ENCODE measurements at places on chromosomes 3 and 15. TPM values are rescaled to one million over a fixed set of nuclear protein-coding genes. Genes with fewer than 3 reads are reported as not detected.

GRCh38 chr3:177405191-177405672 lies 207.9 kb upstream of the TBL1XR1 start:
- no peak overlapping the region for H3K27ac ChIP-seq
- H3K4me1 ChIP-seq, result peaks cover 2% of the 10 kb centered on the region
- no peaks in the 10 kb centered on the region for H3K27me3 ChIP-seq
- no peak for DNase-seq
- H3K4me3 ChIP-seq, result no peak overlapping the region

The ZNF860 gene
- not detected for total RNA-seq

GRCh38 chr15:101604124-101604874 lies 47.9 kb downstream of the TM2D3 start:
- DNase-seq, result no peak
- H3K27ac ChIP-seq, result no peak overlapping the region
- no peaks in the 10 kb centered on the region for H3K4me1 ChIP-seq
- H3K4me3 ChIP-seq, result no peak overlapping the region

GRCh38 chr15:57321973-57322601 lies 54.2 kb upstream of the CGNL1 start:
- peaks cover 7% of the 10 kb centered on the region for H3K4me1 ChIP-seq
- H3K27ac ChIP-seq, result no peak overlapping the region
- no peaks in the 10 kb centered on the region for H3K36me3 ChIP-seq
- DNase-seq, result no peak

DNA sequence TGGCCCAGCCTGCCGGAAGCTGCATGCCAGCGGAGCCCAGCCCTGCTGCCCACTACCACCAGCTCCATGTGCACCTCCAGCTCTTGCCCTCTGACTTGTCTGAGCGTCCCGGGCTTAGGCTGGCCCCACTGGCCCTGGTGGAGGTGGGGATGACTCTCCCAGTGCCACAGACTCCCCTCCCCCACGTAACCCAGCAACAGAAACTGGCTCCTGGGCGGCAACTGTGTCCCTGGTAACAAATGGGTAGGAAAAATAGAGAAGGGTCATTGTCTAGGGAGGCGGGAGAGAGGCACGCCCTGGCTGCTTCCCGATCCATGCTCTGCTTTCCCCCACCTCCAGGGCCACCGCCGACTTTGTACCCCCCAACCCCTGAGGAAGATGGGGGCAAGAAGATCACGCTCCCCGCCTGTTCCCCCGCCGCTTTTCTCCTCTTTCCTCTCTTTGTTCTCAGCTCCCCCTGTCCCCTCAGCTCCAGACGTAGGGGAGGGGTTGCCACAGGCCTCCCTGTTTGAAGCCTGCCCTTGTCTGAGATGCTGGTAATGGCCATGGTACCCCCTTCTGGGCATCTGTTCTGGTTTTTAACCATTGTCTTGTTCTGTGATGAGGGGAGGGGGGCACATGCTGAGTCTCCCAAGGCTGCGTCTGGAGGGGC lies 10.8 kb upstream of the SEMA3B start:
- no peak overlapping the region for H3K4me3 ChIP-seq
- H3K27ac ChIP-seq, result peak overlapping the region; percentile 39
- H3K36me3 ChIP-seq, result peaks cover 50% of the 10 kb centered on the region
- no peaks in the 10 kb centered on the region for H3K27me3 ChIP-seq
- DNase-seq, result no peak
- H3K4me1 ChIP-seq, result peaks cover 12% of the 10 kb centered on the region

GRCh38 chr3:13002398-13003124 lies 70.7 kb downstream of the IQSEC1 start:
- peak overlapping the region; percentile 19 for H3K4me3 ChIP-seq
- H3K36me3 ChIP-seq, result peaks cover 58% of the 10 kb centered on the region
- peak; percentile 42 for DNase-seq
- no peaks in the 10 kb centered on the region for H3K27me3 ChIP-seq

The FILIP1L gene
- 1.5 TPM for total RNA-seq

The LRRC3B gene
- not detected for total RNA-seq

GRCh38 chr15:39512643-39513042 lies 68.2 kb upstream of the THBS1 start:
- no peak for DNase-seq
- no peak overlapping the region for H3K4me3 ChIP-seq
- H3K27me3 ChIP-seq, result peaks cover 14% of the 10 kb centered on the region

- H3K36me3 ChIP-seq, result no peaks in the 10 kb centered on the region
- peak within 1 kb of the TSS; percentile 63 for H3K27ac ChIP-seq
- DNase-seq, result peak; percentile 42
- peak within 1 kb of the TSS; percentile 65 for H3K4me3 ChIP-seq
- H3K4me1 ChIP-seq, result no peaks in the 10 kb centered on the region
Measured at GRCh38 chr15:23565395-23566070, at the start of gene MKRN3. Gene MKRN3 (plus strand): TSS chr15:23565674. CDS start chr15:23565783, 109 bp downstream.

The FBXO40 gene
- total RNA-seq, result not detected

Data from activated CD8-positive, alpha-beta T cell treated with anti-CD3 and anti-CD28 coated beads, Interleukin-2, amount 10 ng/mL, durations not matched to agents 7 days and 5 days (primary cell).